Thymus (tissue), 14 donors: ENCODE measurements at places on chromosomes 5 and 9. TPM values are rescaled to one million over a fixed set of nuclear protein-coding genes. Genes with fewer than 3 reads are reported as not detected.

GRCh38 chr5:135212361-135213026, 178.5 kb upstream of the PITX1 start:
- no peak for DNase-seq

- DNase-seq: no peak
Measured at GRCh38 chr9:128810873-128811272, 7.4 kb upstream of the ENDOG start.

- DNase-seq: no peak
Measured at GRCh38 chr9:123128591-123128990, 95.1 kb downstream of the GPR21 start.

The NPR2 gene
- 4.3 TPM for total RNA-seq

DNA sequence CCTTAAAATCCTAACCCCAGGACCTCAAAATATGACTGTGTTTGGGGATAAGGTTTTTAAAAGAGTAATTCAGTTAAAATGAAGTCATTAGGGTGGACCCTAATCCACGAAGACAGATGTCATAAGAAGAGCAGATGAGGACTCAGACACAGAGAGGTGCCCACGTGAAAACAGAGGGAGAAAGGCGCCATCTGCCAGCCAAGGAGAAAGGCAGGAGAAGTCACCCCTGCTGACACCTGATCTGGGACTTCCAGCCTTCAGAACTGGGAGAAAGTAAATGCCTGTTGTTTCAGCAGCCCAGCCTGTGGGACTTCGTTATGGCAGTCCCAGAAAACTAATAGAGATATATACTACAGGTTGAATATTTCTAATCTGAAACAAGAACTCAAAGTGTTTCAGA, 67.4 kb downstream of the ROR2 start:
- DNase-seq: no peak

DNA sequence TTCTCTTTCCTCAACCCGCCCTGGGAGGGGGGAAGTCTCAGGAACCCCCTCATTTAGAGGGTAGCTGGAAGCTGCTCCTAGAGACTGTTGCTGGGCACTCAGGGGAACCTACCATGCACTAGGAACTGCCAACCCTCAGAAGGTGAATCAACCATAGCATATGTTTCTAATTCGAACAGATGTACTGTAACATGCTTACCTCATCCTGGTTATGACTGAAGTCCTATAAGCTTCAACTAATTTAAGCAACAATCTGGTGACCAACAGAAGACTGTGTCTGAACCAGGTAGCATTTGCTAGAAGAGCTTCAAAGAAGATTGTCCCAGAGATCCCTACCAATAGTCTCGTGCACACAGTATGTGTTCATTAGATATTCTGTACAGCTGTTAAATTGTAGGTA, 5.7 kb upstream of the PRDM6 start:
- DNase-seq: no peak

DNA sequence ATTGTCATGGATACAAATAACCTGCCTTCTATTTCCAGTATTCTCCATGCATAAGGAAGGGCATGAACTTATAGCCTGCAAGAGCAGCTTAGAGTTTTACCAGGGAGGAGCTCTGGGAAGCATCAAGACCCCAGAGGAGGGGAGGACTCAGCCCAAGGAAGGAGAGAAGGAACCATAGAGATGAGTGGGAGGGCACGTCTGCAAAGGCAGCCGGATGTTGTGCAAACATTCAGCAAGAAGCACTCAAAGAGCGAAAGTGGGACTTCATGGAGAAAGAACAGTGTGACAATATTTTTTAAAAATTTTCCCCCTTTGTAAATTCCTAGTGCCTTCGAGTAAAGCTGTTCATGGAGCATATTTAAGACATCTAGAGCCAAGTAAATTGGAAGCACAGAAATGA, 270.1 kb upstream of the PTGER4 start:
- DNase-seq: peak; percentile 56

GRCh38 chr9:4339357-4339756, 39.5 kb upstream of the GLIS3 start:
- peak; percentile 28 for DNase-seq

- no peak for DNase-seq
Measured at GRCh38 chr5:143139585-143139984, 263.9 kb downstream of the NR3C1 start.

DNA sequence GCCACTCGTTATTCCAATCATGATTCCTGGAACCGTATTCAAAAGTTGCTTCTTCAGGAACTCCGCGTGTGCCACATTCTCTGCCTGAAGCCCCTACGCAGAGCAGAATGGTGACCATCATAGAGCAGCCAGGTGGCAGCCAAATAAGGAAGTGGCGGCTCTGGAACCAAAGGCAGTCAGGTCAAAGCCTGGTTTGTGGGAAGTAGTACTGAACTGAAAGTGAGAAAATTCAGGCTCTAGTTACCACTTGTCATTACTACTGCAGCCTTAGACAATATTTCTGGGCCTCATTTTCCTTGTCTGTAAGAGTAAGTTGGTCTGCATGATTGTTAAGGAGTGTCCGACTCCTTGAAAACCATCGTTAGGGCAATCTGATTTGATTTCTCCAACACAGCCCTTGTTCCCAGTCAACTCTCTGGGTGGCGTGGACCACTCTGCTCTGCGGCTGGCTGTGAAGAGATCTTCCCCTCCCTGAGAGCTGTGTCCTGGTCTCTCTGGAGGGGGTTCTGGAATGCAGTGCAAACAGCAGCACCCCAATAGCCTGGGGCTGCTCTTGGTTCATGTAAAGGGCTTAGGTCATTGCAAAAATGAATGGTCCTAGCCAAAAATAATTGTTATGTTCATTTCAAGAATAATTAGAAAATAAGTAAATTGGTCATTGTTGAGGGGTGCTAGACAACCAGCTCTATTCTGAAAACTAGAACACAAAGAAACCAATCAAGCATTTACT, 102.4 kb downstream of the MED27 start:
- DNase-seq: no peak

The SPEF2 gene
- 5.5 TPM for total RNA-seq

The SUSD3 gene
- 43.8 TPM for total RNA-seq

DNA sequence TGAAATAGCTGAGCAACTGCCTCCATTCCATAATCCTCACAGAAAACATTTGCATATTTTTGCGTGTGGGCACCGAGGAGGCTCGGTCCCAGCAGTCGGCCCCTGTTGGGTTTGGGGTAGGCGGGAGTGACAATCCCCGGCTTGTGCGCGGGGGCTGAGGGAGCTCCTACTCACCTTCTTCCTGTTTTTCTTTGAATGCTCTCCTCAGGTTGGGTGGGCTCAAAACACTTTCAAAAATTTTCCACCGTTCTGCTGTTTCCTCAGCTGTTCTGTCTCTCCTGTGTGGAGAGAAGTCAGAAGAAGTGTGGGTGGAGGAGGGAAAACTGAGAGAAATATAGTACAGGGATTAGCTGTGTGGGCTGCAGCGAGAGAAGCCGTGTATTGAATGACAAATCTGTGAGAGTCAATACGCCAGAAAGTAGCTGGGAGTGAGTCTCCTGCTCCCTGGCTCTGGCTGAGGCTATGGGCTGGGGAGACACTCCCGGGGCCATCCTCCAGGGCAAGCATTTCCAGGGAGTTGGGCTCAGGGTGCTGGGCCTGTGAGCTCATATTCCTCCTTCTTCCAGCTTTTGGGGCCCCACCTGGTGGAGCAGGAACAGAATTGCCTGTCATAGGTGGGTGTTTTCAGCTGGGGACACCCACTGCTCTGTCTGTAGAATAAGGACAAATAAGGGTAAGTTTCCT, 84.7 kb downstream of the CMYA5 start:
- DNase-seq: no peak

The AMBP gene
- 0.38 TPM for total RNA-seq

- DNase-seq: no peak
Measured at GRCh38 chr5:126044931-126045565, 378.2 kb upstream of the GRAMD2B start.

- DNase-seq: no peak
Measured at GRCh38 chr5:89697581-89697980, 712.0 kb downstream of the CETN3 start.

GRCh38 chr5:58544926-58545325, 37.9 kb upstream of the RAB3C start:
- no peak for DNase-seq

The DYNC2I2 gene
- 56.1 TPM for total RNA-seq

GRCh38 chr5:94480486-94480885, 137.9 kb downstream of the KIAA0825 start:
- DNase-seq: no peak

GRCh38 chr9:110592044-110592830, 12.7 kb upstream of the SVEP1 start:
- no peak for DNase-seq

DNA sequence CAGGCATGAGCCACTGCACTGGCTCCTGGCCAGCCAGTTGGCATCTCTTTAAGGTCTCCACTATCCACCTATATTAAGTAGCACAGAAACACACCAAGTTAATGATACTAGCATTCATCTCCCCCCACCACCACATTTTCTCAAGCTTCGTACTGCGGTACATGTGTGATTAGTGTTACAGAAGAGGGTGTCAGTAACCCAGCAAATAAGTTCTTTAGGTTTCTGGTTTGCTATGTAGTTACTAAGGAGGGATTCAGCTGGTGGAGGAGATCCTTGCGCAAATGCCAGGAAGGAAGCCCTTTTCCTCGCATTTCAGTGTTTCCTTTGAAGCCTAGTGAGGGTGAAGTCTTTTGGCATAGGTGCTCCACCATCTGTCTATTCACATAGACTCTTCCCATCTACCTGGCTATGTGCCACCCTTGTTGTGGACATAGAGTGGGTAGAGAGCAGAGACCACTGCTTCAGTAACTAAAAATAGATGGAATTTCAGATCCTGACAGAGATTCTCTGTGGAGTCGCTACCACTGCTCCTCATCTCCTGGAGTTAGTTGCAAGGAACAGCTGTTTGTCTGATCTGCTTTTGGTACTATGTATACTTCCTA, 16.7 kb downstream of the UBE2D2 start:
- DNase-seq: no peak

DNA sequence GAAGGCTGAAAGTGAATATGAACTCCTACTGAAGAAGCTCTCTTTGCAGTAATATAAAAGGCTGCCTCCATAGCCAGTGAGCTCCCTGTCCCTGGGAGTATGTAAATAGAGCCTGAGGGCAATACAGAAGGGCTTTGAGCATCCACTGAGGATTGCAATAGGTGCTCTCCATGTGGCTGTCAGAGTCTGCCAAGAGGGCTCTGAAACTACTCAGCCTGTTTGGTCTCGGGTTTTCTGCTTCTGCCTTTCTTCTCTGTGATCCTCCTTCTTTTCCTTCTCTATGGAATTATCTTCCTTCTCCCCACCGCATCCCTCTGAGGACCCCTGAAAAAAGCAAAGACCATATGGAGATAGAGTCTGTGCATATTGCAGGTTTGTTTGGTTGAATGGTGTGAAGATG, 69.4 kb downstream of the PCDH1 start:
- DNase-seq: no peak

The SEMA4D gene
- total RNA-seq: 26.8 TPM

The RALGPS1 gene
- total RNA-seq: 8.5 TPM

- DNase-seq: no peak
Measured at GRCh38 chr5:160271396-160271795, 41.0 kb downstream of the CCNJL start.

The GPR151 gene
- under 0.01 TPM for total RNA-seq

- peak; percentile 88 for DNase-seq
Measured at GRCh38 chr5:139648205-139649081, at the start of gene CXXC5. TSS of gene CXXC5 (plus strand) at chr5:139648349. CDS start at chr5:139680524, 32,175 bp downstream.

DNA sequence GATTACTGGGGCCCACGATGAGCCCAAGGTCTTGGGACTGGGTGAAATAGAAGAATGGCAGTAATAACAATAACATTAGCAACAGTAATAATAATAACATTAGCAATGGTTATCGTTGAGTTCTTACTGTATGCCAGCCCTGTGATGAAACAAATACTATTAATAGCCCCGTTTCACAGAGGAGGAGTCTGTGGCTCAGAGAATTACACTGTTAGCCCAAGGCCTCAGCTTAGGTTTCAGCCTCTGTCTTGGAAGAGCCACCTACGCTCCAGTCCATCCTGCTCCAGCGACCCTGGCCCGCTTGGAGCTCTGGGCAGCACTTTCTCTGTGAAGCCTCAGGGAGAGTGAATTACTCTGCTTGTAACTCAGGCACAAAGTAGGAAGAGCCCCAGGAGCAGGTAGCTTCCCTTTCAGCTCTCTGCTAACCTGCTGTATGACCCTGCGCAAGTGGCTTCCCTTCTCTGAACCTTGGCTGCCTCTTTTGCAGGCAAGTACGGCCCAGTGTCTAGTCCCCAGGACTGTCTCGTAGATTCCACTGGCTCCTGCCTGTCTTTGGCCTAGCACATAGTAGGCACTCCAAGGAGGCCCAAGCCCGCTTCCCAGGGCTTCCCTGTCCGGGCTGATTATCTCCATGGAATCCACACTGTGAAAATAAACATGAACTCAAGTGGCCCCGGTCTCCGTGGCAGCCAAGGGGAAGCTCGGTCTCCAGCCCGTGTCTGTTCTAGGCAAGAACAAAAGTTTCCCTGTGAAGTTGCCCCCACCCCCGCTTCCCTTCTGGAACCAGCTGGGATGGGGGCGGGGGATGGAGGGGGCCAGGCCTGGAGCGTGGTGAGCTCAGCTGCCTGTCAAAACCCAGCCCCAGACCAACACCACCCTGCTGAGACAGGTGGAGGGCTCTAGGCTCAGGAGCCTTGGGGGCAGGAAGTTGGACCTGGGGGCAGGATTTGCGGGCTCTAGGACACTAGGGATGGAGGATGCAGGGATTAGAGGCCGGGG, 26.2 kb upstream of the LMX1B start:
- DNase-seq: no peak

GRCh38 chr5:80182809-80183580, 72.9 kb downstream of the SERINC5 start:
- no peak for DNase-seq

DNA sequence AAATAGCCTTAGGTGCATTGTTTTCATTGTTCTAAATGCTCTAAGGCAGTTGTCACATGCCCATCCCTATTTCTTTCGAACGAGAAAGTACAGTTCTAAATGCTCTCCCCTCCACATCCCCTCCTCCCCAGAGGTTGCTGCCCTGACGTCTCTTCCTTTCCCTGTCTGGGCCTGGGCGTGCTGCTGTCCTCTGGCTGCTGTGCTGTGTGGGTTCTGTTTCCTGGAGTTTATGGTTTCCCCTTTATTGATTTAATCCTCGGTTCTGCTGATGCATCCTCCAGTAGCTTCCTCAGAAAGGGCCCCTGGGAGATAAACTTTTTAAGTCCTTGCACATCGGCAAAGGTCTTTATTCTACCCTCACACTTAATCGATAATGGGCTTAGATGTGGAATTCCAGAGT, 48.8 kb downstream of the MVB12B start:
- DNase-seq: no peak

- no peak for DNase-seq
Measured at GRCh38 chr9:133612051-133612450, 2.9 kb upstream of the FAM163B start.

DNA sequence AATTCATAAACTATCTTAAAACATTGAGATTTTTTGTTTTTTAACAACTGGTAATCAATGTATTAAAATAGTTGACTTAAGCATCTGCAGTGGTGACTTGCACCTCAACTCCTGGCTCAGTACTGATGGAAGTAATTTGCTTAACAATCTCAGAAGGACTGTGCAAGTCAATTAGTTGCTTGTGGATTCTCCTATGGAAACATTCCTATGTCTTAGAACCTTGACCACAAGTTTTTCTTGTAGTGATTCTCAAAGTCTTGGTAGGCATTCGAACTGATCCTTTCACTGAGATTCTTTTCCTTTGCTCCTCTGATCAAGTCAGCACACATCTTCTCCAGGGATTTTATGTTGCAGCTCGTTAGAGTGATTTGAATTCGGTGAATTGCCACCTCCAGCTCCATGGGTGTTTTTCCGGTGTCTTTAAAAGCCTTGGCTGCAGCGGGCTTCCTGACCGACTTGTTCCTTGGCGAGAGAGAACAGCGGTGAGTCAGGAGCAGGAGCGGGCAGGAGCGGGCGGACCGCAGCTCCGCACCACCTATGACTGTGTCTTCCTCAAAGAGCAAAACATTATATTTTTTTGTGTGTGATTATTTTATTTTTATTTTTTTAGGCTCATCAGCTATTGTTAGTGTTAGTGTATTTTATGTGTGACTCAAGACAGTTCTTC, 21.1 kb downstream of the HMGXB3 start:
- no peak for DNase-seq
